ENCODE measurements at places on chromosomes 5 and 9.

DNA sequence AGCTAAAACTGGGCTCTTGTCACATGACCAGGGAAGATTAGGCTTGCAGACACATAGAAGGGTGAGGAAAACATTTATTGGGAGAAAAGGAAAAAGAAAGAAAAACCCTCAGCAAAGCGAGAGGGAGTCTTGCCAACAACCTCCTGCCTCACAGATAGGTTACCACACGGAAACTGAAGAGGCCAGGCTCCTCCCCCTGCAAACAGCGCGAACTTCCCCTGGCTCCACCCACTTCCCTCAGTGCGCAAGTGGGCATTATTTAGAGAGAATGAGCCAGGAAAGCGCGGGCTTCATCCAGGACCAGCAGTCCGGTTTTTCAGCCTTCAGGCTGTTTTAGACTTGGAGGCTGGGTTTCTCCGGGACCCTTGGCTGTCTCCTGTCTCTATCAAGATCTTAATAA is 70.3 kb downstream of the STK32A start:
- no peak for DNase-seq

GRCh38 chr5:142104491-142104890 is 4.1 kb upstream of the NDFIP1 start:
- DNase-seq = no peak

DNA sequence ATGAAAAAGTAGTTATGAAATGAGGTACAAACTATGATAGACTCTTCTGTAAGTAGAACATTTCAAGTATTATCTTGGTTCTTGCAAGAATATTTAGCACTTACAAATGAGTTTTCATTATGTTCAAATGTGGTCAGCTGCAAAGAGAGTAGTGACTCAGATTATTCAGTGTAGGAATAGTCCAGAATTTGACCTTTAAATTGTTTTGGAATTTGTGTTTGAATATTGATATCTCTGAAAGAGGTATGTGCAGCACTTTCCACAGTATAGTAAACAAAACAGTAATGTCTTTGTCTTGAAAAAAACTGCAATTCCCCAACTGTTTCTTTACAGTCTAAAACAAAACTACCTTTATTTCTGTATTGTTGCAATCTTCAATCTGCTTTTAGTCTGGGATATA is 56.1 kb downstream of the WDR70 start:
- no peak for DNase-seq

GRCh38 chr5:1139331-1140170 is 27.7 kb upstream of the SLC12A7 start:
- no peak for DNase-seq

DNA sequence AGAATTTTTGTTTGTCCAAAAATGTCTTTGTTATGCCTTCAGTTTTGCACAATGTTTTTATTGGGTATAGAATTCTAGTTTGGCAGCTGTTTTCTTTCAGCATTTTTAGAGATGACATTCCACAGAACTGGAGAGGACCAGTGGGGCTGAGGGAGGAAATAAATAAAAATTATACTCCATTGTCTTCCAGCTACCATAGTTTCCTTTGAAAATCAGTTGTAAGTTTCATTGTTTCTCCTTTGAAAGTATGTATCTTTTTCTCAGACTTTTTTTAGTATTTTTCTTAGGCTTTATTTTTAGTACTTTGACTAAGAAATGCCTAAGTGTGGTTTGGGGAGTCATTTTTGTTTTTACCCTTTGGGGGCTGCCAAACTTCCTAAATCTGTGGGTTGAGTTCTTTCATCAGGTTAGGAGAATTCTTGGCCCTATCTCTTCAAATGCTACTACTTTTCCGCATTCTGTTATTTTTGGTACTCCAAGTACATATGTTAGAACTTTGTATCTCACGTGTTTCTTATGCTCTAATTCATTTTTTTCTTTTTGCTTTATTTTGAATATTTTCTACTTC is 15.2 kb upstream of the FBLL1 start:
- no peak for DNase-seq

- DNase-seq = no peak
These were observed 1.2 kb downstream of the OTULINL start for GRCh38 chr5:14582797-14583137.

DNA sequence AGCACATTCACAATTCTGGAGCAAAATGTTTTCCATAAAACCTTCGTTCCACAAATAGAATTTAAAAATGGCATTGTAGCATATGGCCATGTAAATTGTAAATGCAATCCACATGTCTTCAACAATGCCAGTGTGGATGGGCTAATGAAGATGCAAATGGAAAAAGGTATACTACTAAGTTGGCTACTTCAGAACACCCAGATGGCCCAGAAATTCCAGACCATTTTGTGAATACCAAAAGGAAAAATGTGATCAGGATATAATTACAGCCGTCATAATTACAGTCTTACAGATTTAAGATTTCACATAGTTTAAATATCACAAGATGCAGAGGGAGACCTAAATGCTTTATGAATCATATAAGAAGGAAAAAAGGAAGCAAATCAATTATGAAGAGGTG is 117.2 kb downstream of the TSSK1B start:
- no peak for DNase-seq

- peak; percentile 32 for DNase-seq
These were observed 133.1 kb upstream of the FBXL7 start for GRCh38 chr5:15366676-15367391.

GRCh38 chr5:172508471-172509404 is 54.4 kb upstream of the SH3PXD2B start:
- DNase-seq = no peak

- peak; percentile 68 for DNase-seq
These were observed 82.1 kb downstream of the GAPVD1 start for GRCh38 chr9:125343518-125344275.

GRCh38 chr5:60842871-60843385 is 1.1 kb downstream of the ELOVL7 start:
- no peak for DNase-seq

- DNase-seq = no peak
These were observed 52.6 kb upstream of the TNC start for GRCh38 chr9:115170358-115171073.

DNA sequence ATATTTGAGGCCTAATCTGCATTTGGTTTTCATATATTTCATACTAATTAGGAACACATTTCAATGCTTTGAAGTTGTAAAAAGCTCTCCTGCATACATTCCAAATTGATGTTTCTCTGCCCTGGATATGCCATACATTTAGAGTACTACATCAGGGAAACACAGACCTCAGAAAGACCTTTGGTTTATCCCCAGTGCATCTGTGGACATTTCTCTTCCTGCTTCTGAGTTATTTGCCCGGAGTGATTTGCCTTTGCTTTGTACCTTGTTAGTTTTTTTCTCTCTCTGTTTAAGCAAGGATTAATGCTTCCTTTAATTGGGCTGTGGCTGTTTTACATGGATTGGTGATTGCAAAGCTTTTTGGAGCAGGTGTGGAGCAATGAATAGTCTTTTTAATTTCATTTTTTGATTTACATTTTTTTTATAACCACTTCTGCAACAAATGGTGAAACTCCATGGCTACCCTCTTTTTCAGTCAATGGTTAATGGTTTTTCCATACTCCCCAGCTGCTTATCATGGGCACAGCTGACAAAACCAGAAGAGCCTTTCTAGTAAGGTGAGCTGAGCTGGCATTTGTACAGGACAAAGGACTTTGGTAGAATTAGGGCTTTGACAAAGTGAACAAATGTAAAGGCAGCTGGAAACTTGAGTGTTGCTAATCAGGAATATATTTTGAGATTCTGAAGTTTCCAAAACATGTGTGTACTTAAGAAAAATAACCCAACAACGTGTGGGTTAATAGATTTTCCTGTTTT is 54.2 kb downstream of the ZSWIM6 start:
- no peak for DNase-seq

- no peak for DNase-seq
These were observed 2.4 kb downstream of the ACTL7A start for GRCh38 chr9:108864446-108864845.

DNA sequence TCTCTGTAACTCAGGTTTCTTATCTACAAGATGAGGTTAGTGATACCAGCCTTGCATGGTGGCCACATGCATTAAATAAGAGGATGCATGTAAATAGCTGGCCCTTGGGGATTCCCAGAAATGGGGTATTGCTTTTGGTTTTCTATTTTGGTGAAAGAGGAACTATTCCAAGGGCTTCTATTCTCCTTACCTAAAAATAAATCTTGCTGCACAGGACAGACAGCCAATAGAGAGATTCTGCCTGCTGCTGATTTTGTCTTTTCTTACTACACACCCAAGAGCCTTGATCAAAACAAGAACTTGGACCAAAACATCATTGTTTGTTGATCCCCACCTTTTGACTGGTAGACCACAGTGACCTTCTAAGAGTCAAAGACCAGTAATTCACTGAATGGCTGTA is 161.8 kb downstream of the PJA2 start:
- no peak for DNase-seq

GRCh38 chr5:74640954-74641734 is 616 bp upstream of the ENC1 start:
- DNase-seq = no peak

DNA sequence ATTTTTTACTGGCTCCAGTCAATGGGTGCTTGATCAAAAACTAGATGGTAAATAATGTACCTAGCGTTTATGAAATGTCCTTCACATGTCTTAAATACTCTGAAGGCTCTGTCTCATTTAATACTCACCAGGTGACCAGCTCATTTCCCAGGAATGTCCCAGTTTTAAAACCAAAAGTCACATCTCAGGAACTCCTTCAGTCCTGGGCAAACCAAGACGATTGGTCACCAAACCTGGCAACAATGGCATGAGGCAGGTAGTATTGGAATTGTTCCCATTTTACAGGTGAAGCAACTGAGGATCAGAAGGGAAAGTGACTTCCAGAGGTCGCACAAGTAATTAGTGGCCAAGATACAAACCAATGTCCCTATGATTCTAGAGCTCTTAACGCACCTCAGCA is 27.7 kb downstream of the SMIM23 start:
- no peak for DNase-seq

GRCh38 chr5:149174847-149175234 is 33.5 kb downstream of the ABLIM3 start:
- no peak for DNase-seq

GRCh38 chr5:77983482-77984199 is 207.5 kb upstream of the TBCA start:
- DNase-seq = no peak

DNA sequence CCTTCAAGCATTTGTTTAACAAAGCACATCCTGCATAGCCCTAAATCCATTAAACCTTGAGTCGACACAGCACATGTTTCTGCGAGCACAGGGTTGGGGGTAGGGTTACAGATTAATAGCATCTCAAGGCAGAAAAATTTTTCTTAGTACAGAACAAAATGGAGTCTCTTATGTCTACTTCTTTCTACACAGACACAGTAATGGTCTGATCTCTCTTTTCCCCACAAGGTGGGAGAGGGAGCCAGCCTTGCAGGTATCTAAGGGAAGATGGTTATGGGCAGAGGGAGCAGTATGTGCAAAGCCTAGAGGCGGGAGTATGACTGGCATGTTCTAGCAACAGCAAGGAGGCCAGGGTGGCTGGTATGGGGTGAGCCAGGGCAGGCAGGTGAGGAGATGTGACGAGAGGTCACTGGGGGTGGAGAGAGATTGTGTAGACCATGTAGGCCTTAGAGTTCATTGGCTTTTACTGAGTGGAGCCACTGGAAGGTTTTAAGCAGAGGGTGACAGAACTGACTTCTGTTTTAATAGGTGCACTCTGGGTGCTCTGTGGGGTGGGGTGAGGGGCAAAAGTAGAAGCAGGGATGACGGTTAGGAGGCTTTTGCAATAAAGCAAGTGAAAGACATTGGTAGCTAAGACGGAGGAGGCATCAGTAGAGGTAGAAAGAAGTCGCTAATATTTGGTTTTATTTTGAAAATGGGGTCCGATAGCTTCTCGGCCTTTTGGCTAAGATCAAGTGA is 5.1 kb upstream of the RPS14 start:
- no peak for DNase-seq

- no peak for DNase-seq
These were observed 10.7 kb upstream of the SLC22A4 start for GRCh38 chr5:132283423-132284043.

DNA sequence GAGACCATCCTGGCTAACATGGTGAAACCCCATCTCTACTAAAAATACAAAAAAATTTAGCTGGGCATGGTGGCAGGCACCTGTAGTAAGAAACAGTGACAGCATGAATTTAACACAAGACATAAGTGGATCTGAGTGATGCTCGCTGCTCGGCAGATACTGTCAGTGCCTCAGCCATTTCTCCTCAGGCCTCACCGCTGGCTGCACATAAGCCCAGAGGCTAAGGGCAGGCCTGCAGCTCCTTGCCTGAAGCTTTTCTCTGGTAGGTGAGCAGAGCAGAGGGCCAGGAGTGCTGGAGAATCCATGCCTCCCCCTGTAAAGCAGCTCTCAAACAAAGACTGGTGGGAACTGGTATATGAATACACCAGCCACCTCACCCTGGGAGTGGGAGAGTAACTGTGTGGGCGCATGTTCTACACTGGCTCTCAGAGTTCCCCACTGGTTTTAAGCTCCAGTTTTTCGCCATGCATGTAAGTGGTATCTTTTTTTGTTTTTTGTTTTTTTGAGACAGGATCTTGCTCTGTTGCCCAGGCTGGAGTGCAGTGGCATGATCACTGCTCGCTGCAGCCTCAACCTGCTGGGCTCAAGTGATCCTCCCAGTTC is 10.3 kb upstream of the CD72 start:
- no peak for DNase-seq

DNA sequence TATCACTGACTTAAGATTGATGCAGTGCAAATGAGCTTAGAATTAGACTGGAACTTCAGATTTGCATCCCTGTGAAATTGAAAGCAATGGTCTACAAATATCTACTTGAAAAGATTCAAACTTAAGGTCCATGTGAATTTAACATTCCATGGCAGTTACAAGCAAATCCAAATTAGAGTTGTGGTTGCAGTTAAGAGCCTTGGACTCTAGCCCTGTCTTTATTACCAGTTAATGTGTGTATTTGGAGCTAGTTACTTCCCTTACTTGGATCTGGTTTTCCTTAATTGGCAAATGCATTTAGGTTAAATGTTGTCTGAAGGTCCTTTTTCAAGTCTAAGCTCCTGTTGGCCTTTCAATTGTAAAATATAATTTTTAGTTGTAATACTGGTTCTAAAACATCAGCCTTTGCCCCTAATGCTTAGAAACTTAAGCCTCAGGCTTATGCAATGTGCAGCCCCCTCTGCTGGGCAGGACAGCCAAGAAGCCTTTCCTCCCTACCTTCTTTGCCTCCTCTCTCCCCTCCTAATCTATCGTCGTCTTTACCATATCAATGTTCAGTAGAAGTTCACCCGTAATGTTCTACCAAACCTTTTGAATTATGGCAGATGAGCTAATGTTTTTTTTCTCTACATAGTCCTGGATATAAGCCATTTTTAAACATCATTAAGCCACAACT is 59.5 kb downstream of the ERMP1 start:
- no peak for DNase-seq

- no peak for DNase-seq
These were observed 465.6 kb upstream of the KIF2A start for GRCh38 chr5:61840361-61840760.

Data from non-pigmented ciliary epithelial cell (primary cell).